ENCODE measurements at places on chromosomes 1 and 21. TPM values are rescaled to one million over a fixed set of nuclear protein-coding genes. Genes with fewer than 3 reads are reported as not detected.

Gene GRHL3
- 0.98 TPM for total RNA-seq

DNA sequence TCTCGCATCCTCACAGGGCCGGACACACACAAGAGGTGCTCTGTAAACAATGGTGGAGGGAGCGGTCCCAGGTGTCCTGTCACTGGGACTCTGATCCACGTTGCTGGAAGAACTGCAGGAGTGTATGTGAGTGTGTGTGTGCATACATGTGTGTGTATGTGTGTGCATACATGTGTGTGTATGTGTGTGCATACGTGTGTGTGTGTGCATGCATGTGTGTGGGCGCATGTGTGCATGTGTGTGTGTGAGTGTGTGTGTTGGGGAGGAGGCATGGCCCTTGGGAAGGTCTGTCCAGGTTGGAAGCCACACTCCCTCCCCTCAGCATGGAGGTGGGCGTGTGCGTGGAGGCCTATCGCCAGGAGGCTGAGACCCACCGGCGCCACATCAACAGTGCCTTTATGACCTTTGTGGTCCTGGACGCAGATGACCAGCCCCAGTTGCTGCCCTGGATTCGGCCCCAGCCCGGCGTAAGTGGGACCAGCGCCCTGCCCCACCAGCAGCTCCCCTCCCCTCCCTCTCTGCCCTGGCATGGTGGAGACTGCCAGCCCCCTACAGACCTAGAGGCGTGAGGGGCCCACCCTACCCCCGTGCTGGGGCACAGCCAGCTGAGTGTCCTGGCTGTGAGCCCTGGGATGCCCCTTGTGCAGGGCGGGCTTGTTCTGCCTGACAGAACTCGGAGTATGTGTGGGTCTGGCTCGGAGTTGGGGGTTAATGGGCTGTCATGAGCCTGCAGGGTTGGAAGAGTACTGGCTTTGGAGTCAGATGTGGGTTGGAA is 22.2 kb downstream of the FAM151A start:
- H3K27me3 ChIP-seq: no peaks in the 10 kb centered on the region
- DNase-seq: no peak
- no peak overlapping the region for H3K27ac ChIP-seq
- H3K4me3 ChIP-seq: no peak overlapping the region

Gene RORC
- total RNA-seq: 48.6 TPM

- no peak overlapping the region for H3K27ac ChIP-seq
- no peaks in the 10 kb centered on the region for H3K36me3 ChIP-seq
- H3K27me3 ChIP-seq: no peaks in the 10 kb centered on the region
Measured at GRCh38 chr1:220826729-220827128, 40.0 kb downstream of the MTARC1 start.

DNA sequence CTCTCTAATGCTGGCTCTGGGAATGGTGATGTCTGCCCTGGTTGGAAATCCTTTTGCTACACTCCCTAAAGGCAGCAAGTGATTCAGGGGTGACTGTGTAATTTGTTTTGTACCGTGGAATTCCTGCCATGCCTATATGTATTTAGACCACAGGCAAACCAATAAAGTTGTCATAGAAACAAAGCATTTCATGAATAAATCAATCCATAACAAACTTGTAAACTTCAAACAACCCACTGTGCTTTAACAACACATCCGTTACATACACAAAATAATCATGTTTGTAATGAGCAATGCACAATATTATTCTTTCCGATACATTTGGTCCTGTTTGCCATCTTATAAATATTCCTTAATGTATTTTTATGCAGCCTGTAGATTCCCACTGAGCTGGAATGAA is 330.3 kb upstream of the SNX7 start:
- H3K4me1 ChIP-seq: no peaks in the 10 kb centered on the region
- no peaks in the 10 kb centered on the region for H3K27me3 ChIP-seq
- no peak overlapping the region for H3K4me3 ChIP-seq
- no peak for DNase-seq

DNA sequence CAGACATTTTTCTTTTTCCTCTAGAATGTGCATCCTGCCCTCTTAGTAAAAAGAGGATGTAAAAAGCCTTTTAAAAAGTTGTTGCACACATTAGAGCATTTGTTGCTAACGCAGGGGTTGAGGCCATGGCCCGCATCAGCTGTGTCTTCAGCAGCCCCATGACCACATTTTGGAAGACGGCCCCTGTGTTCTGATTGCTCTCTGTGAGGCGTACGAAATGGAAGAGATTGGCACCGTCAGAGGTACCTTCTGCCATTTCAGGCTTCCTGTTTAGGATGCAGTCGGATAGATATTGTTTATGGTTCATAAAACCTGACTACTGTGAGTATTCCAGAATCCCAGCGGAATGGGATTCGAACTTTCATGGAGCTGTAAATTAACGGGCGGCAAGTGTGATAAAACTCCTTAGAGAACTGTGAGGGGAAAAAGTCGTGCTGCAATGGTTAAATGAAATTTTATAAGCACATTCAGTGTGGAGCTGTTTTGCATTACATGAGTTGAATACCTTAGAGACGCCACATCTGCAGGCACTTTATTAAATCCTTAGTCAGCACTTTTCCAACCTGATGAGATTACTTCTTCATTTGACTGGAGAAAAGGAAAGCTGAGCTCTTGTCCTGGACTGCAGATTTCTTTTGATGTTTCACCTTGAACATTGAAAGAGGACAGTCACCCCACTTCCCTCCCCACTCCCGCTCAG is 273.9 kb downstream of the TM2D1 start:
- H3K27me3 ChIP-seq: no peaks in the 10 kb centered on the region
- no peak for DNase-seq
- no peaks in the 10 kb centered on the region for H3K36me3 ChIP-seq
- H3K4me1 ChIP-seq: peaks cover 7% of the 10 kb centered on the region

Gene PAQR7
- 8.2 TPM for total RNA-seq
